Upper lobe of right lung (tissue), 1 donor: ENCODE measurements at places on chromosomes 1 and 21. TPM values are rescaled to one million over a fixed set of nuclear protein-coding genes. Genes with fewer than 3 reads are reported as not detected.

DNA sequence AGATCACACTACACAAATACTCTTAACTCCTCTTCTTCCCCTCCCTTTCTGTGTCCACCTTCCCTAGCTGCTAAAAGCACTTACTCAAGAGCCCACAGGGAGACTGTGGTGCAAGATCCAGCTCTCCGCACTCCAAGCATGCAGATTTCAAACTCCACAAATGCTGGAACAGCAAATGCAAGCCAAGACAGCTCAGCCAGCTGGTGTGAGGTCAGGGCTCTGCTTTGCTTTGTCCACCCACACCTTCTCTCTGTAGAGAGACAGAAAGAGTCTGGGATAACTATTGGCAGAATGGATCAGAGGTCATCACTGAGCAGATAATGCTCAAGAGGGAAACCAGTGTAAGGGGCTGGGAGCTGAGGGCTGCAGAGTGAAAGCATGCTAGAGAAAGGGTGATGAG lies 45.2 kb upstream of the DPT start:
- H3K27ac ChIP-seq: no peak overlapping the region
- H3K4me1 ChIP-seq: peaks cover 19% of the 10 kb centered on the region
- DNase-seq: no peak
- no peaks in the 10 kb centered on the region for H3K36me3 ChIP-seq

DNA sequence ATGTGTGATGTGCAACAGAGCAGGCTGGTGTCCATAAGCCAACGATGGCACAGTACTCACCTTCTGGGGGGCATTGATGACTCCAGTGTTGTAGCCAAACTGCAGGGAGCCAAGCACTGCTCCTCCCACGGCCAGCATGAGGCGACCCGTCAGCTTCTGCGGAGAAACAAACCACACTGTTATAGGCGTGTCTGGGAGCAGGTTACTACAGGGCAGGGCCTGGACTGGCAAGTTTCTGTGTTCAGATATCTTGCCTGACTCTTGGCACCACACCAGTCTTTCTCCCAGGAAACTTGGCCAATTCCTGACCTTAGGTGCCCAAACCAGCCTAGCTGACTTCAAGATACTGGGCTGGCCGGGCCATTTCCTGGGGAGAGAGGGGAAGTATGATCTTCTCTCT lies 15.5 kb downstream of the SLC2A1 start:
- no peak overlapping the region for H3K4me3 ChIP-seq
- H3K4me1 ChIP-seq: peaks cover 64% of the 10 kb centered on the region
- peak; percentile 76 for DNase-seq
- no peaks in the 10 kb centered on the region for H3K27me3 ChIP-seq

KRTAP26-1 gene
- not detected for total RNA-seq

DNA sequence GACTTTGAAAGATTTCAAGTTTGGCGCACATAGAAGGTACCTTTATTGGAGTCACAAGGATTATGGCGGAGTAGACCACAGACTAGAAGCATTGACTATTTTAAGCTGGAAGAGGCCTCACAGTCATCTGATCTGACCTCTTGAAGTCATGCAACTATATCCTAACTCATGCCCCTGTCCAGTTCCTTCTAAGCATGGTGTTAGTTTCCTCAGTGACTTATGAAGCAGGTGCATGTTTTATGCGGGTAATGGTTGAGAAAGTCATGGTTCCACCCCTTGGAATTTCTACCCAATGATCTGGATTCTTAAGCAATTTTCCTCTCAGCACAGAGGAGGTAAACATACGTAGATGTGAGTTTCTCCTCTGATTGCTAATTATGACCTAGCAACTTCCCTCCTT lies 11.7 kb downstream of the OLFML3 start:
- H3K27me3 ChIP-seq: peaks cover 3% of the 10 kb centered on the region
- no peak for DNase-seq
- H3K4me1 ChIP-seq: no peaks in the 10 kb centered on the region
- no peaks in the 10 kb centered on the region for H3K36me3 ChIP-seq
- H3K4me3 ChIP-seq: no peak overlapping the region
- no peak overlapping the region for H3K27ac ChIP-seq

SPATA6 gene
- 19.5 TPM for total RNA-seq

ANXA9 gene
- 1.2 TPM for total RNA-seq
